ENCODE measurements at places on chromosomes 12 and 14. TPM values are rescaled to one million over a fixed set of nuclear protein-coding genes. Genes with fewer than 3 reads are reported as not detected.

- DNase-seq: no peak
Observed at GRCh38 chr14:34693228-34693939, 21.0 kb downstream of the CFL2 start.

- no peak for DNase-seq
Observed at GRCh38 chr12:22034709-22035506, 11.1 kb upstream of the CMAS start.

DNA sequence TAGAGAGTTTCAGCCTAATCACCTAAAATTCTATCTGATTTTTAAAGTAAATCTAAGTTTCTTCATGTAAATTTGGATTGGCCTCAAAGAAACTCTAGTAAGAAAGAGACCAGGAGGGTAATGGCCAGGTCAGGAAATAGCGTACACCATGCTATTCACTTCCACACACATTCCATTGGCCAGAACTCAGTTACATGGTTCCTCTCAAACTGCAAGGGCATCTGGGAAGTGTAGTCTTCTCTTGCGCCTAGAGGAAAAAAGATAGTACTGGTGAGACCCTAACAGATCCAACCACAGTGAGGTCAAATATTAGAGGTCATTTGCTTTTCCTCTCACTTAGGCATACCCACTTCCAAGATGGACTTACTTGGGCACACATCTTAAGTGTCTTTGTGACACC lies 39.1 kb downstream of the MBIP start:
- DNase-seq: no peak

DNA sequence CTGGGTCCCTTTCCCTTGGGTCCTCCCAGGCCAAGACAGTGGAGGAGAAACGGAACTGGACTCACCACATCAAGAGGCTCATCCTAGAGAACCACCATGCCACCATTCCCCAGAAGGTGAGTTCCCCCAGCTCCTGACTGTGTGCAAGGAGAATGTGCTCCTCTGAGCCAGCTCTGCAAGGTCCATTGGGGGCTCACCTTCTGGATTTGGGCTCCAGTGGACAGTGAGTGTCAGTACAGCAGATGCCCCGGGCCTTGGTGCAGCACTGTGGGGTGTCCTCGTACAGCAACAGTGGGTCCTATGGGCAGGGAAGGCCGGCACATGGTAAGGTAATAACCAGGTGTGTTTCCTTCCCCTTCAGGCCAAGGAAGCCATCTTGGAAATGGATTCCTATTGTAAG lies 27.8 kb downstream of the PLEKHG3 start:
- DNase-seq: no peak

DNA sequence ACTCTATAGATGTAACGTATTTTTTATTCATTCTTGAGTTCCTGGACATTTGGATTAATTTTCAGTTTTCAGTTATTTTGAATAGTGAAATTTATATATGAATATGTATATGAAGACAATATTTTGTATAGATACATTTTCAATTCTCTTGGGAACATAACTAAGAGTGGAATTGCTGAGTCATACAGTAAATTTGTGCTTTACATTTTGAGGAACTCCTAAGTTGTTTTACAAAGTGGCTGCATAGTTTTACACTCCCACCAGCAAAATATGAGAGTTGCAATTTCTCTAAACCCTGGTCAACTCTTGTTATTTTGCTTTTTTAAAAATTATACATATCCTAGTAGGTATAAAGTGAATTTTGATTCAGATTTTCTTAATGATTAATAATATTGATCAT lies 1838.6 kb upstream of the SEL1L start:
- no peak for DNase-seq

Gene FLRT2
- total RNA-seq: not detected

Gene PTCSC3
- not detected for total RNA-seq

DNA sequence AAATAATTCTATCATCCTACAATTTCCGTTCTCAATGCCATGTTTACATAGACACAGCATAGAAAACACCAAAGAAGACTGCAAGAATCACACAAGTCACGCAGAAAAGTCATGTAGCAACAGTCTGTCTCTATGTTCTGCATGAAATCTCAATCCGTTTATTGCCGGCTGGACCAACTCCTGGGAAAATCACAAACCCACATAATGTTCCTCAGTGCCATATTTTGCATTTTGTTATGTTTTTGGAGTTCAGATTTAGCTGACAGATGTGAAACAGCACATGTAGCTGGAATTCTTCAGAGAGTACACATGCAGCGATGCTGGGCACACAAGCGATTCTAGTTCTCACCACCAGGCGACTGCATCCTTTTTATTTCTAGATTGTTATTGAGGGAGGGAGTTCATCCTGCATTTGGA lies 193.1 kb downstream of the APAF1 start:
- DNase-seq: no peak

GRCh38 chr14:51262868-51263267 lies 22.8 kb downstream of the TMX1 start:
- no peak for DNase-seq

DNA sequence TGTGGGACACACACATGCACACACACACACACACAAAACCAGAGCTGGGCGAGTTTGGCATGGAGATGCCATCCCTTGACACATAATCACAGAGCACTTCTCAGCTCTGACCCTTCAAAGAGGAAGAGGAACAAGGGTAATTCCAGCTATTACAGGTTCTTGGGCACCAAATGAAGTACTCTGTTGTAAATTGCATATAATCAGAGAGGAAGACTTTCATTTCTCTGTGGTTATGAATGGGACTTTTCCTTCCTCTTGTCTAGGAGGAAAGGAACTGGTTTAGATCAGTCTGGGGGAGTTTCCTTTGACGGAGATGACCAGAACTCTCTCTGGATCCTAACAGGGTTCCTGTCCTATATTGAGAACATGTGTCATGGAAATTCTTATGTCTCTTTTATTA lies 26.4 kb upstream of the FGF6 start:
- no peak for DNase-seq

Gene FOXA1
- total RNA-seq: not detected

Gene KRT73
- total RNA-seq: not detected

Gene AMDHD1
- 0.61 TPM for total RNA-seq

- peak; percentile 79 for DNase-seq
Observed at GRCh38 chr12:131710464-131711457, at the start of gene SFSWAP. TSS of gene SFSWAP (plus strand) at chr12:131711090. CDS start at chr12:131711230, 140 bp downstream.

Gene GPRC5D
- 0.44 TPM for total RNA-seq

Gene APPL2
- total RNA-seq: 22.0 TPM

DNA sequence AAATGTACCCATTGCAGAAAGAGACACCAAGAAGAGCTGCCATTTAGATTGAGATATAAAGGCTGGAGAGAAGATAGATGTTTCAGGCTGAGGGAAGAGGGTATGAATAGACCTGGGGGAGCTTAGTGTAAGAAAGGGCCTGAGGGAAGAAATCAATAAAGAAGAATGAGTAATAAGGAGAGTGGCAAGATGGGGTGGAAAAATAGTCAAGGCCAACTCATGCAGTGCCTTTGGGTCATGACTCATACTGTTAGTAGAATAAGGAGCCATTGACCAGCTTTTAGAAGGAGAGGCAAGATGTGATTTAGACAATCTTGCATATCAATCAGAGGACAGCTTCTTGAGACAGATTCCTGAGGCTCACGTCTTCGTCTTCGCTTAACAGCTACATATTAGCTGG lies 287.5 kb downstream of the DUSP6 start:
- DNase-seq: no peak

- DNase-seq: no peak
Observed at GRCh38 chr12:132404951-132405741, 75.8 kb upstream of the GALNT9 start.

Gene RASAL1
- total RNA-seq: 4.9 TPM

DNA sequence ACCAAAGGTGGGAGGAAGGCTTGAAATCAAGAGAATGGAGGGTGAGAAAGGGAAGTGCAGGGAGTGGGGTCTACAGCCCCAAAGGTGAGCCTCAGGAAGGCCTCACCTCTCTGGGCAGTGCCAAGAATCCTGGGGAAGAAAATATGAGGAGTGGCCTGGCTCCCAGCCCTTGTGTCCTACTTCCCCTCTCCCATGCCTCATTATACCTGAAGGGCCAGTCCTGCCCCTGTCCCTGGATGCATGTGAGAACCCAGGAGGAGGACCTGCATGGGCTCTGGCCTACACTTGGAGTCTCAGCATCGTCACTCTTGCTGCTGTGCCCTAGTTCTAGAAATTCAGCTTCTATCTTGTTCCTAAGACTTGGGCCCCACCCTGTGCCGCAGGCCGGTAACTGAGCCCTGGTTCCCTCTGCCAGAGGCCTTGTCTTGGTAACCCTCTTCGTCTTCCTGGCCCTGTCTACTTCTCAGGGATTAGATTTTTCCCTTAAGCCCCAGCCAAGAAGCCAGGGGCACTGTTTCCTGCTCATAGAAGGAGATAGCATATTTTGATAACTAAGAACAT lies 10.9 kb upstream of the MYH7 start:
- no peak for DNase-seq

Gene INSM2
- not detected for total RNA-seq

DNA sequence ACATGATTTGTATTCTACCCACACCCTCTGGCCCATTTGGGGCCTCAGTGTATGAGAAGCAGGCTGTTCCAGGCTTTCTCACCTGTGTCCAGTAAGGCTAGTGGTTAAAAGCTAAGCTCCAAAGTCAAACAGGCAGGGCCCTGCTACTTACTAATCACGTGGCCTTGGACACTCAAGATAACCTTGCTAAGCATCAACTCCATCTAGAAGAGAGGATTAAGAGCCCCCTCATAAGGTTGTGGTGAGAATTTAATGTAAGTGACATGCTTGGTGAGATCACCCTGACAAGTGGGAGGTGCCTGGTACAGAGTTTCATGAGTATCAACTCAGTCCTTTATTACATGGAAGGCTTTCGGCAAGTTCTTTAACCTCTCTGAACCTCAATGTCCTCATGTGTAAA lies 17.8 kb downstream of the ACSM4 start:
- DNase-seq: no peak

GRCh38 chr14:44279357-44279756 lies 227.7 kb downstream of the FSCB start:
- no peak for DNase-seq

All from activated B cell treated with CpG ODN at 0.5 μM for 24 hours (primary cell).